Foreskin keratinocyte (primary cell): ENCODE measurements at places on chromosomes 6 and 20. TPM values are rescaled to one million over a fixed set of nuclear protein-coding genes. Genes with fewer than 3 reads are reported as not detected.
A peak's percentile ranks its signal among the peaks of the same experiment; 100 is the strongest.

The HLA-DOA gene
- total RNA-seq: not detected in 2 replicates

The MED23 gene
- 16.0 and 17.9 TPM in 2 replicates for total RNA-seq

The SAPCD1 gene
- total RNA-seq: 2.4 and 3.1 TPM in 2 replicates

DNA sequence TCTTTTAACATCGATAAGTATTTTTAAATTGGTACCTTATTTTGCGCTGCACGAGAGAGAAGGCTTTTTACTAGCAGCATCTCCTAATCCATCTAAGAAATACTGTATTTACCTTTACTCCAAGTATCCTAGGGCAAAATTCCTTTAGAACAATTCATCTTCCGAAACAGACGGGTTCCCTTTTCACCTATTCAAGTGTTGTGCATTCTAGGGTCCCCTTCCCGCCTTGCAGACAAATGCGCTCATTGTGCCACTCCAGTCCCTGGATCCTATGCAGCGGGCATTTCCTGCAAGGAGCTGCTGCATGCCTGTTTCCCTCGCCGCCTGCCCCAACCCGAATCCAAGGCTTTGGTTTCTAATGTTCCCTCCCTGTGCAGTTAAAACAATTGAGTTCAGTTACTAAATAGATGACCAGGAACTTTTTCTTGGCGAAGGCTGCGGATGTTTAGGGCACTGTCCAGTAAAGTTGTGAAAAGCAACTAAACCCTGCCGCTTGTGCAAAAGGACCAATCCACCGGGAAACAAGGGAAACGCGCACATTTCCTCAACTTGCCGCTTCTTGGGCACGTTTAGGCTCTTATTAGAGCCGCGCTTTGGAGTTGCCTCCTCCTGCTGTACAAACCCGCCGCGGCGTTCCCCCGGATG is 556 bp upstream of the SCAF8 start:
- peak; percentile 61 for DNase-seq

GRCh38 chr6:29861521-29862255 is 34.1 kb downstream of the HLA-G start:
- DNase-seq: no peak

DNA sequence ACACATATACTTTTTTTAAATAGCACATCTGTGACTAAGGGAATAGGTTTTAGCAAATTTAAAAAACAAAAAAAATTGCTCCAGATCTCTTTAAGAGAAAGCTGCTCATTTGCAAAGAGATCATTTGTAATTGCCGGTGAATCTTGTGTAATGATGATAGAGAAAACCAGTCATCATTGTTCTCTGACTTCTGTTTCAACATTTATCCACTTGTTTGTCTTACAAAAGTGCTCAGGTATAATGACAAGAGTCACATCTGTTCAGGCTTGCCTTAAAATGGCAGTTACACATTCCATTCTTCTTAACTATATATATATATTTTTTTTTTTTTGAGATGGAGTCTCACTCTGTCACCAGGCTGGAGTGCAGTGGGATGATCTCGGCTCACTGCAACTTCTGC is 165.2 kb downstream of the AIG1 start:
- peak; percentile 86 for DNase-seq

The CRISP3 gene
- not detected in 2 replicates for total RNA-seq

The APOM gene
- total RNA-seq: 0.88 and 1.3 TPM in 2 replicates

DNA sequence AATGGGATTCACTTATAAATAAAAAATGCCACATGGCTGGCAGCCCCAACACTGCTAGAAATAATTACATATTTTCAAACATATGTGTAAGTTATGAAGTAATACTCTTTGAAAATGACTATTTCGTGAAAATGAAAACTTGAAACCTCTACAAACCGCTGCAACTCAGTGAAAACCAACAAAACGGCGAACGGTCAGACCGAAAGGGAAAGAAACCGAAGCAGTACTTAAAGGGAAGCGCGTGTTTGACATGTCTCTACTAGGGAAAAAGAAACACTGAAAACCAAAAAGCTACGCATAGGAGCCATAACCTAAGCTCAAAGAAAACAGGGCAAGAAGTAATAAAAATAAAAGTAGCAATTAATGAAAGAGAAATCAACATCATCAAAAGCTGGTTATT is 121.0 kb upstream of the GGTLC1 start:
- no peak for DNase-seq

DNA sequence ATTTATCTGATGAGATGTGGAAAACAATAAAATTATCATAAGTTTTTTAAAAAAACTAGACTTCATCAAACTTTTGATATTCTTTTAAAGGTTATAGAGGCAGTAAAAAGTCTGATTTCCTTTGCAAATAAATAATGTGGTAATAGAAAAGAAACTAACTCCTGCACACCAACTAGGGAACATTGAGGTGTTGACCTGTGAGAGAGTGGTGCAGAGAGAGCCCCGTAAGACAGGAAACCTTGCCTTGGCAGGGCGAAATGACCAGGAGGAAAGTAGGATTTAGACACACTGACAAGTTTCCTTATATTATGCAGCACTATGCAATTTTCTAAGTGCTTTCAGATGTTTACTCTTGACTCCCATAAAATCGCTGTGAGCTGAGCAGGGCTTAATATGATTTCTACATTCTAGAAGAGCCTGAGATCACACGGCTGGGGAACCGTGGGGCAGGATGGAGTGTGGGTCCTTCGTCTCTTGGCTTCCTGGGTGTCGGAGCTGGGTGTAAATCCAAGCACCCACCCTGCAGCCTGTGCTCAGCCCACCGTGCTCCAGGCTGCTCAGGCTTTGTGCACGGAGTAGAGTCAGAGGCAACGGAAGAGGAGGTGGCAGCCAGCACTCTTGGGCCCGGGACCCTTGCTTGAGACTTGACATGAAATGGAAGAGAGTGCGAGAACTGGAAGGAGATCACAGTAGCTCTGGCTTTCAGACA is 61.3 kb upstream of the FOXQ1 start:
- no peak for DNase-seq

DNA sequence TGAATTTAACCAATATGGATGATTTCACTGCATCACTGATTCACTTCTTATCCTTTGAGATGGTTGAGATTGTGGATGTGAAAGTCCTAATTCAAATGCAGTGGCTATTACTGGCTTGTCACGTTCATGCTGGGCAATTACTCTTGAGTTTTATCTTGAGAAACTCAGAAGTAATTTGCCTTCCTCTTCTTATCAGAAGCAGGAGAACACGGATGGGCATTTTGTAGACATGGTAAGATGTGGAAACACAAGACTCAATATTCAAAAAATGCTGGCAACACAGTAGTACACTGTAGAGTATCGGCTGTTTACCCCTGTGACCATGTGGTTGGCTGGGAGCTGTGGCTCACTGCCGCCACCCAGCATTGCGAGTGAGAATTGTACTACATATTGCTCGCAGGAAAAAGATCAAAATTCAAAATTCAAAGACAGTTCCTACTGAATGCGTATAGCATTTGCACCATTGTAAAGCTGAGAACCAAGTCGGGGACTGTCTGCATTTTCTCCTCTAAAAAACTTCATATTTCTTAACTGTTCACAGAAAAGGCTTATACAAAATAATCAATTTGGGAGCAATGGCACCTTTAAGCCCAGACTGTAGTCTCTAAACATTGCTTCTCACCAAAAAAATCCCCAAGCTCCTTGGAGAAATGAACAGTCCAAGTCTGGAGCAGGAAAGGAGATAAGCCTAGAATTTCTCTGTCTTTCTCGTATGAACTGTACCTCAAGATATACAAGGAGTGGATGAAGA is 61.9 kb upstream of the ELOVL5 start:
- DNase-seq: peak; percentile 13

DNA sequence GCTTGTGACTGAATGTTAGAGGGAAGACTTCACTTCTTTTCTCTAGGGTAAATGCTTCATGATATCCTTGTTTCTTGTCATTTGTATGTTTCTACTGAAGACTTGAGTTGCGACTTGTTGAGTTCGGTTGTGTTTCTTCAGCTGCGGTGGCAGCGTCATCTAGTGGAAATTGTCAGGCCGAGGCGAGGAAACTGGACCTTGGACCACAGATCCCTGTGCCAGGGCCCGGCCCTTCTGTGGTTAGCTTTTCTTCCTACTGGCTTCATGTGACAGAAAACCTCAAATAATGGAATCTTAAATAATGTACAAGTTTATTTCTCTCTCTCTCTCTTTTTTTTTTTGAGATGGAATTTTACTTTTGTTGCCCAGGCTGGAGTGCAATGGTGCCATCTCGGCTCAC is 12.4 kb downstream of the MTHFD1L start:
- no peak for DNase-seq

The NMBR gene
- not detected in 2 replicates for total RNA-seq

DNA sequence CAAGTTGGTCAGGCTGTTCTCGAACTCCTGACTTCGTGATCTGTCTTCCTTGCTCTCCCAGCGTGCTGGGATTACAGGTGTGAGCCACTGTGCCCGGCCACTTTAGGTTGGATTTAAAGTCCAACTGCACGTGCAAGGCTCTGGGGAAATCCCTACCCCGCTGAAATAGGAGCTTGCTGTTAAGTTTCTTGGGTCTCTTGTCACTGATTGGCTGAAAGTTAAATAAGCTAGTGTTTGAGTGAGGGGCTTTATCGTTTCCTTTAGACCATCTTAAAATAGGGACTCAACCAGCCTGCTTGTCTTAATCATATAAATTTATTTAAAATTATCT is 11.1 kb upstream of the SERINC1 start:
- no peak for DNase-seq

DNA sequence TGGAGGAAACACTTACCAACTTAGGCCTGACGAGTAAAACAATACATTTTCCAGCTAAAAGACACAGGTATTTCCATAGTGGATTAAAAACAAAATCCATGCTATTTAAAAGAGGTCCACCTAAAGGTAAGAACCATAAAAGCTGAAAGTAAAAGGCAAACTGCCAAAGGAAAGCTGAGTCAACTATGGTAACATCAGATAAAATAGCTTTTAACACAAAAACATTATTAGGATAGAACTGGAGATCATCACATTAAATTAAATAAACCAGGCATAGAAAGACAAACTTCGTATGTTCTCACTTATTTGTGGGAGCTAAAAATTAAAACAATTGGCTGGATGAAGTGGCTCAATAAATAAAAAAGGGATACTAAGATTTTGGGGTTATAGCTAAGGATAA is 166.8 kb upstream of the SLC22A16 start:
- DNase-seq: no peak

DNA sequence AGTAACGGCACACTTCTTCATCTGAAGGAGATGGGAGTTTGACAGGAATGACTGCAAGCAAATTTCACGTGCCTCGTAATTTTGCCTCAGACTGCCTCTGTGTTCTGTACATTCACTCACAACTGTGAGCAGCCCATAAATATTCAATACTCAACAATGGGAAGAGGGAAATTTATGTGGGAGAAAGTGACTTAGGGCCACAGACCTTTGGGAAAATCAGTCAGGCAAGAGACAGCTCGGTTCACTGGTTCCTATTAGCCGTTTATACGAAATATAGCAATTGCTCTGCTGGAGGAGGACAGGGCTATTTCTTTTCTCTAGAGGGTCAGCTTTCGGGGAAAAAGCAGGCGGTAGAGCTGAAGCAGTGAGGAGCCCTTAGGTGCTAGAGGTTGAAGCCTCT is 28.0 kb downstream of the OPN5 start:
- DNase-seq: no peak

The HLA-DQA2 gene
- total RNA-seq: not detected in 2 replicates

The KCNK16 gene
- total RNA-seq: not detected in 2 replicates

DNA sequence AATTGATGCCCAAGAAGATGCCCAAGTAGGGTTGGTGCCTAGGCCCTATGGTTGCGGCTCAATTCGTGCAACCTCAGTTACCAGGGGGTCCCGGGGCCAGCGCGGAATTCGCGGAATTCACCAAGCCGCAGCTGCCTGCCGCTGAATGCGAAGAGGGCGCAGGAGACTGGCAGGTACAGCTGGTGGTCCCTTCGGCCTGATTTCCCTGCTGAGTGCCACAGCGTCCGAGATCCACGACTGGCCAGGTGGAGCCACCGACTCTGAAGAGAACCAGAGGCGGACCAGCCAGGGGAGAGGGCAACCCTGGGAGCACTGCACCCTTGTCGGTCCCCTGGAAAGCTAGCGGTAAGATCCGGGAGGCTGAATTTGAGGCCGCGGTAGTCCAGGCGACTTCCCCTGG is 6.8 kb upstream of the TFAP2D start:
- DNase-seq: no peak

DNA sequence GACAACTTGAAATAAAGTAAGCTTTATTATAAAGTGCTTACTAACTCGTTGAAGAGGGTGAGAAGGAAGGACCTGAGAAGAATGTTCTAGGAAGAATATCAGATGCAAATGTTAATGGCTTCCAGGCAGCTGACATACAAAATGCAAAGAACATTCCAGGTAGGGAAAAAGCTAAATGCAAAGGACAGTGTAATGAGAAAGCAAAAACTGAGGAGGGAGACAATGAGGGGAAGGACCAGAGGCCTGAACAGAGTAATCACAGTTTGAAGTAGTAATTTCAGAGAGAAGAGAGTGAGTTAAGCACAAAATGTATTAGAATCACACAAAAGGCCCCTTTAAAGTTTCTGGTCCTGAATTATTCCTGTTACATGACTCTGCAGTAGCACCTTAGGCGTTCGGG is 81.3 kb downstream of the HMGCLL1 start:
- no peak for DNase-seq

- DNase-seq: no peak
Measured at GRCh38 chr20:31711179-31712111, 11.2 kb downstream of the BCL2L1 start.

The CGA gene
- total RNA-seq: not detected in 2 replicates

DNA sequence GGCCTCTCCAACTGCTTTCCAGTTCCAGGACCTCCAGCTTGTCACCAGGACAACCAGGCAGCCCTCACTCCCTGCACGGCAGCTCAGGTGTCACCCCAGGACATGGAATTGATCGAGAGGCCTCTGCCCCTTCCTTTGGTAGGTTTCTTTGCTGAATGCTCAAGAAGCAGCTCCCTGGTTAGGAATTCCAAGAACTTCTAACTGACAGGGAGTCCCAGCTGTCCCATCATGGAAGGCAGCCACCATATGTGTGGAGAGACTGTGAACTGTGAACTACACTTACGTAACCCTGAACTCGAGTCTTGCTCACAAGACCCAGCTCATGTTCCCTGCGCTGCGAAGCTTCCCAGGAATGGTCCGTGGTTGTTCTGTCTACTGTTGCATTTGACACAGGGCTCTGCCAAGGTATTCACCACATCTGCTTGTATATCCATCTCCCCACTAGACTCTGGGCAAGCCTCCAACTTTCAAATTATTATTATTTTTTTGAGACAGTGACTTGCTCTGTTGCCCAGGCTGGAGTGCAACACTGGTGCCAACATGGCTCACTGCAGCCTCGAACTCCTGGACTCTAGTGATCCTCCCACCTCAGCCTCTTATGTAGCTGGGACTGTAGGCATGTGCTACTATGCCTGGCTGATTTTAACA is 35.7 kb downstream of the MGME1 start:
- no peak for DNase-seq

The CD93 gene
- total RNA-seq: not detected in 2 replicates

GRCh38 chr6:47112317-47112716 is 70.2 kb upstream of the ADGRF1 start:
- DNase-seq: no peak

DNA sequence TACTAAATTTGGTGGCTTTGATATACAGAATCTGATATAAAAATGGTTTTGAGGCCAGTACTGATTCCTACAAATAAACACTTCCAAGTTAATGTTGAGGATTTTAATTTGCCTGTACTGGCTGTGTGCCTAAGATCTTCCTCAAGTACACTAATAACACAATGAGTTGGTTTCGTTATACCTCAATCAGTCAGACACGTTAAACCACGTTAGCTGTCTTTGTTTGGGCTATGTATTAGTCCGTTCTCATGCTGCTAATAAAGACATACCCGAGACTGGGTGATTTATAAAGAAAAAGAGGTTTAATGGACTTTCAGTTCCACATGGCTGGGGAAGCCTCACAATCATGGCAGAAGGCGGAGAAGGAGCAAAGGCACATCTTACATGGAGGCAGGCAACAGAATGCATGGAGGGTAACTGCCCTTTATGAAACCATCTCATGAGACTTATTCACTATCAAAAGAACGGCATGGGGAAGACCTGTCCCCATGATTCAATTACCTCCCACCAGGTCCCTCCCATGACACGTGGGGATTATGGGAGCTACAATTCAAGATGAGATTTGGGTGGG is 46.2 kb downstream of the NT5E start:
- DNase-seq: no peak
